ENCODE measurements at places on chromosomes 4 and X.

- no peak for DNase-seq
Measured at GRCh38 chr4:120915336-120915735, 7.2 kb downstream of the PRDM5 start.

DNA sequence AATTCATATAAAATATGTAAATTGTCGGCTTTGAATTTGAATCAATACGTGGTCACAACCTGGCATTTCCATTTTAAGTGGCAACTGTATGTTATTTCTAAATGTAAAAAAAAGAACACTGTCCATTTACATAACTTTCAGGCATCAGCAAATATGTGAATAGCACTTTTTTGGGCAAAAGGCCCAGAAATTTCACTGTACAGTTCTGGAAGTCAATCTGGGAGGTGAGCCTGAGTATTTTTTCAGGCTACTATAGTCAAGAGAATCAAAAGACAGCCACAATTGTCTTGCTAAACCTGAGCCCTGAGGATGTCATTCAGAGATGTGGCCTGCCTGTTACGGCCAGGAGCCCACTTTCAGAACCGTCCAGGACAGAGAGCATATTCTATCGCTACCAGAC is 543.9 kb upstream of the MAGEB2 start:
- no peak for DNase-seq

DNA sequence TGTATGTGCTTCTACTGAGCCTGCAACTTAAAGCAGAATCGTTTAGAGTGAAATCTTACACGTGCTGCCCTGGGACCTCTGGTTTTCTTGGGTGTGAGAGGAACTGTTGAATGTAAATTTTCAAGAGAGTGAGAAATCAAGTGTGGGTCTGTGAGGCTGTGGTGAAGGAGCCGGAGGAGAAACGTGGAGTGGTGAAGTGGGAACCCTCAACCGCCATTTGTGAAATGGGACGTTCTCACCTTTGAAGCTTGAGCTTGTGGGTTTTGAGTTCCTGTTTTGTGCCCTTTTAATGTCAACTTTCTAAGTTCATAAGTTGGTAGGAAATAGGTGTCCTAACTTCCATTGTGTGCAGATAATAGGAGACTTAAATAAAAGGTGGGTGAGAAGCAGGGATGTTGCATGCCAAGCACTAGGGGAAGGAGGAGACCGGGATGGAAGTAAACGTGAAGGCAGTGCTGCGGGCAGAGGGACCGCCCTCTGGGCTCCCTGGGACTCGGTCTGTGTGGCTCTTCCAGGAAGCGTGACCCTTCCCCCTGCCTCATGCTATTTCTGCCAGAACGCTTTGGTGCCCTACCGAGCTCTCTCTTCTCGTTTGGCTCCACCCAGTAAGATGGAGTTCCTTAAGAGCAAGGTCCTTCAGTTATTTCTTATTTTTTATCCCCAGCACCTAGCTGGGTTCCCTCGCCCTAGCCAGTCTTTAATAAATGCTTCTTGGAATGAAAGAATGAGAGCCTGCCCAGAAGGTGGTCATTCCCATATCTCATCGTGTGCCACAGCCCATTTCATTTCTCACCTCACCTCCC is 56.0 kb downstream of the TMEM131L start:
- DNase-seq: no peak

GRCh38 chr4:1744552-1744951 is 23.2 kb downstream of the TACC3 start:
- no peak for DNase-seq

- no peak for DNase-seq
Measured at GRCh38 chr4:105092356-105092755, 54.3 kb upstream of the TET2 start.

DNA sequence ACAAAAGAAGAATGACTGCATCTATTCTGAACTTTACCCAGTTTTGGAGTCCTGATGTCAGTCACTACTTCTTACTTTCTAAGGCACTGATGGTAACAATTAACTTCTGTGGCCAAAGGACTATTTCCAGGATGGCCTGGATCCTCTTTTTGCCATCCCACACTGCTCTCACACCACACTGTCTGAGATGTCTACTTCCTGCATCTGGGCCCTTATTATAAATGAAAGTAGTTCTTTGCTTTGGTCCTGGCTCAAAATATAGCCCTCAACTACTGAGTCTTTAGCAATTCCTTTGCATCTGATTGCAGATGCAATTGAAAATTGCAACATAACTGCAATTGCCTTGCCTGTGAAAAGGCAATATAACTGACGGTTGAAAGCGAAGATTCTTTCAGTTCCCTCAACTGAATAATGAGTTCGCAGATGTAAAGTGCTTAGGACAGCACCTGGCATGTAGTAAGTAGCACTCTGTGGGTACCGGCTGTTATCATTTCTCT is 44.2 kb downstream of the COQ2 start:
- DNase-seq: no peak

DNA sequence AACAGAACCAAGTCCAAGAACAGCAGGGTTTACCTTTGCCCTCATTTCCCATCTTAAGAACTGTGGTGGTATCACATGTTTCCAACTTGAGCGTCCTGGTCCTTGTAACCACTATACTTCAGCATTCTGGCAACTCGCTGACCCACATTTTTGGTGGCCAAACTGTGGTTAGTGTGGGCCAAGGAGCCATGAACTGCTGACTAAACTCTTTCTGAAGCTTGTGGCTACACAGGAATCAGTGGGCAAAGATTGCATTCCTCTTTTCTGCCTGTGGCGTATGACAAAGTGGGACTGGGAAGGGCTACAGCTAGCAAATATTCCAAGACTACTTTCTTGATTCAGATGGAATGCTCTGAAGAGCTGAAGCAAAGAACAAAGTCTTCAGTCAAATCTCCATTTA is 106.3 kb upstream of the MID1 start:
- DNase-seq: no peak

- DNase-seq: no peak
Measured at GRCh38 chrX:39310891-39311290, 509.6 kb downstream of the MID1IP1 start.

DNA sequence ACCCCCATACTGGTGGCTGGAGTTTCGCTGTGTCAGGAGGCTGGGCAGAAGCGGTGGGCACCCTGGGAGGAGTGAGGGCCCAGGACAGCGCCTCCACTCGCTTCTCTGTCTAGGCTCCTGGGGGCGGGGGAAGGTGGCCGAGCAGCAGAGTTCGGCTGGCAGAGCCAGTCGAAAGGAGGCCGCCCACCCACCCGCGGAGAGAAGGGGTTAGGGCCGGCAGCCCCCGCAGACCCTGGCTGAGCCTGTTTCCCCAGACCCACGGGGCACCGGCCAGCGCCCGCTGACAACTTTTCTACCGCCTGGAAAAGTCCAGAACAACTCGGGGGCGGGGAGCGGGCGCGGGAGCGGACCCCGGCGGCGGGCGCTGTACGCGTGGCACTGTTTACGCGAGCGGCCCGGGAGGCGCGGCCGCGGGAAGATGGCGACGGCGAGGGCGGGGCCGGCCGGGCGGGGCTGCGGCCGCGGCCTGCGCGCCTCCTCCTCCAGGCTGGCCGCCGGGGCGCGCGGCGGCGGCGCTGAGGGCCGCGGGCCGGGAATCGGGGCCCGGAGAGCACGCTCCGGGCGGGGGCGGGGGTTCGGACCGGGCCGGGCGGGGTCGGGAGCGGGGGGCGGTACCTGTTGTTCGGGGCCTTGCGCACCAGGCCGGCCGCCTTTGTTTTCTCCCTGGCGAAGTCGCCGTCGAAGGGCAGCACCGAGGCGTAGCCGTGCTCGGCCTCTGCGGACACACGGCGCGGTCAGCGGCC is 628 bp downstream of the MXD4 start:
- no peak for DNase-seq

GRCh38 chr4:144181391-144181790 is 40.9 kb upstream of the GYPA start:
- no peak for DNase-seq

DNA sequence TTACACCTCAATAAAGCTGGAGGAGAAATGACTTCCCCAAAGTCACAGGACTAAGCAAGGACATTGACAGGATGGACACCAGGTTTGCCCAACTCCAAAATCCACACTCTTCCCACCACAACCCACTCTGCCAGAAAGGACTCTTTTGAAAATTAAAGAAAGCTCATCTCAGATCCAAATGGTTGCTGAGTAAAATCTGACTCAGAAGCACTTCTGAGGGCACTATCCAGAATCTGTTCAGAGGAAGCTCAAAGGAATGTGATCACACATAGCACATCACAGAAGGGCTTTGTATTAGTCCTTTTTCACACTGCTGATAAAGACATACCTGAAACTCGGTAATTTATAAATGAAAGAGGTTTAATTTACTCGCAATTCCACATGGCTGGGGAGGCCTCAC is 155.5 kb downstream of the RAB28 start:
- DNase-seq: no peak

DNA sequence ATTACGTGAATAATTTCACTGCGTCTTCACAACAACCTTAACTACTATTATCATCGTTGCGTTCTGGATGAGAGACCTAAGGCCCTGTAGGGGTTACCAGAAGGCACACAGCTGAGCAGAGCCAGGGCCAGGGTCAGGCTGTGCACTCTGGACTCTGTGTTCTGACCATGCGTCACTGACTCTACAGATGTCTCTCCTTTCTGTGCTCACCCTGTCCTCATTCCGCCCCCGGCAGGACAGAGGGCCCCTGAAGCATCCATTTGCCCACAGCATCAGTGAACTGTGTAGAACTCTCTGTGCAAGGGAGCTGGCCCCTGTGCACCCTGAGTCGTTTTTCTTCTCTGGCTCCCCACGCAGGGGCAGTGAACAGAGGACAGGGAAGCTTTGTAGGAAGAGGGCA is 21.3 kb downstream of the GPKOW start:
- DNase-seq: no peak

DNA sequence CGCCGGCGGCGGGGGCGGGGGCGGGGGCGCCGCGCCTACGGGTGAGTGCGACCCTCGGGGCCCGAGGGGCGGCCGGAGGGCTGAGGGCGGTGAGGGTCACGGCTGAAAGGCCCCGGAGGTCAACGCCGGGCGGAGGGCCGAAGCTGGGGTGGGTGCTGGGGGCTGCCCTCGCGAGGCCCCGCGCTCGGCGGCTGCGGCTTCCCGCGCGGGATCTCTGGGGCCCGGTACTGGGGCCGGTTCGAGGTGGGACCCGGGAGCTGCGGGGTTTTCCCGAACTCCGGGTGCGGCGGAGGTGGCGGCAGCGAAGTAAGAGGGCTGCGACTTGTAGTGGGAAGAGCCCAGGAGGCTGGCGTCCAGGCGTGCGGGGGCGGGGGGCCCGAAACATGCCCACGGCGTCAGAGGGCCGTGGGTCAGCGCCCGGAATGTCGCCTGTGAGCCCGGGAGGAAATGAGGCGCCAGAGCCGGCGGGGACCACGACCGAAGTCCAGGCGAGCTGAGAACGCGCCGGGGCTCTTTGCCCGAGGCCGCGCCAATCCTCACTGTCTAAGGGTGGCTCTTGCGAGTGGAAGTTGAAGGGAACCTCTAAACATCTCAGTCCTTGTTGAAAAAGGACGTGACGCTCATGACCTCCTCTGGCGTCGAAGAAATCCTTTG is 407 bp downstream of the IL13RA1 start:
- DNase-seq: no peak

DNA sequence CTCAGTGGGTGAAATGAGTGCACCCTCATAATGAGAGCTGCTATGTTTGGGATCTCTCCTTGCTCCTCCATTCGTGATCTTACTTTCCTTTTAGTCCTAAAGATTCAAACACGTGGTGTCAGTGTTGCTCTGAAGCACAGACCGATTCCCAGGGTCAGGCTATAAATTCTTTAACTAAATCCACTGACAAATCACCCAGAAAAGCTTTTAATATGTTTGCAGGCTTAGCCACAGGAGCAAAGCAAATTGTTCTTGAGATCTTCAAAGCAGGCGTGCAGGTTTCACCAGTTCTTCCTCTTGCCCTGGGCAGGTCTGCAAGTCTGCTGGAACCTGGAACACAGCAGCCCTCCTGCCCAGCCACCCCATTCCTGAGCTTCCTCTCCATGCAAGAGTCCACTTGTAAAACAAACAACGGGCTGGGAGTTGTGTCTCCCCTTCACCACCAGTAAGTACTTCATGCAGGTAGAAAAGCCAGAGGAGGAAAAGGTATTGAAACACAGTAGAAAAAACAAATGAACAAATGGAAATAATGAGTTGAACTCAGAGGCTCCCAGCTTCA is 70.1 kb upstream of the ENPP6 start:
- no peak for DNase-seq

GRCh38 chrX:367866-368265 is 18.8 kb downstream of the PPP2R3B start:
- DNase-seq: no peak

DNA sequence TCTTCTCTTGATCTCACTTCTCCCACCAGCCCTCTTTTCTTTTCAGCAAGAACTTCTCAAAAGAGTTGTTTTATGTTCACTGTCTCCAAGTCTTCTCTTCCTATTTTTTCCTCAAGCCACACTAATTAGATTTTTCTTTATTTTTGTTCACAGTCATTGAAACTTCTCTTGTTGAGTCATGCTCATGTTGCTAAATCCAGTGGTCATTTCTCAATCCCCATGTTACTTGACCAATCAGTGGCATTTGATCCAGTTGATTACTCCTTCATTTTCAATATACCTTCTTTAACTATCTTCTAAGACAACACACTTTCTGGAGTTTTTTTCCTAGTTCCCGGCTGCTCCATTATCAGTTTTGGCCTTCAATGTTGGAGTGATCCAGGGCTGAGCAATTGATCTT is 103.1 kb upstream of the LSM6 start:
- no peak for DNase-seq

- DNase-seq: no peak
Measured at GRCh38 chr4:98921292-98921691, 7.6 kb downstream of the EIF4E start.

- DNase-seq: no peak
Measured at GRCh38 chr4:39613093-39613656, 25.5 kb downstream of the SMIM14 start.

DNA sequence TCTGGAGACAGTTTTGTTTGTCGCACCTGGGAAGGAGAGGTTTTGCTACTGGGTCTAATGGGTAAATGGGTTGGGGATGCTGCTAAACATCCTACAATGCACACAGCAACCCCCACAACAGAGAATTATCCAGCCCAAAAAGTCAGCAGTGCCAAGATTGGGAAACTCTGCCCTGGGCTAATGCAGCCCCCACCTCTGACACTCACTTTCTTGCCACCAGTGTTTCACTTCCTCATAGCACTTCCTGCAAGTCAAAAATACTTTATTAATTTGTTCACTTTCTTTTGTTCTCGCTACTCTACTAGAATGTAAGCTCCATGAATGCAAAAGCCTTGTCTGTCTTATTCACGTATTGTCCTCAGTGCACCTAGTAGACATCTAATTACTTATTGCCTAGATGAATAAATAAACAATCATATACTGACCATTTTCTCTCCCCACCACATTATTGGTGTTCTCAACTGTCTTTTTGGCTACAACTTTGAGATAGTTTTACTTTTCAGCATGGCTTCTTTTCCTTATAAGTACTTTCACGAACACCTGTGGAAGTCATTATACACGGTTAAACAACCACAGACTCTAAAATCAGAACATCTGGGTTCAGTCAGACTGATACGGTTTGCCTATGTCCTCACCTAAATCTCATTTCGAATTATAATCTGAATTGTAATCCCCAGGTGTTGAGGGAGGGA is 82.0 kb upstream of the PITX2 start:
- DNase-seq: no peak

DNA sequence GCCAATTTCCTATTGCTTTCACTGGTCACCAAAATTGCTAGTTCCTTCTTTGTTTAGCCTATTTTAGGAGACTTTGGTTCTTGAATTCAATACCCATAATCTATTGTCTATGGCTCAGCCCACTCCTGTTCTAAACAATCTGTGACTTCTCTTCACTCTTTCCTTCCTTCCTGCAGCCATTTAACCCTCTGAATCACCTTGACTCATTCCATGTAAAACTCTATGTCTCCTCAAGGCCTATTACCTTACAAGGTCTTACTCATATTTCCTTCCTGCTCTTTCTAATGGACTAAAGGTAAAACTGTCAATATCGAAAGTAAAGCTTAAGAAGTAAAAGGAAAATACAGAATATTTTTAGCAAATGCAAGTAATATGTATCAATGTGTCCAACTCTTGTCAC is 301.6 kb downstream of the ARHGAP24 start:
- no peak for DNase-seq
